ENCODE measurements at places on chromosomes 7 and 10.

DNA sequence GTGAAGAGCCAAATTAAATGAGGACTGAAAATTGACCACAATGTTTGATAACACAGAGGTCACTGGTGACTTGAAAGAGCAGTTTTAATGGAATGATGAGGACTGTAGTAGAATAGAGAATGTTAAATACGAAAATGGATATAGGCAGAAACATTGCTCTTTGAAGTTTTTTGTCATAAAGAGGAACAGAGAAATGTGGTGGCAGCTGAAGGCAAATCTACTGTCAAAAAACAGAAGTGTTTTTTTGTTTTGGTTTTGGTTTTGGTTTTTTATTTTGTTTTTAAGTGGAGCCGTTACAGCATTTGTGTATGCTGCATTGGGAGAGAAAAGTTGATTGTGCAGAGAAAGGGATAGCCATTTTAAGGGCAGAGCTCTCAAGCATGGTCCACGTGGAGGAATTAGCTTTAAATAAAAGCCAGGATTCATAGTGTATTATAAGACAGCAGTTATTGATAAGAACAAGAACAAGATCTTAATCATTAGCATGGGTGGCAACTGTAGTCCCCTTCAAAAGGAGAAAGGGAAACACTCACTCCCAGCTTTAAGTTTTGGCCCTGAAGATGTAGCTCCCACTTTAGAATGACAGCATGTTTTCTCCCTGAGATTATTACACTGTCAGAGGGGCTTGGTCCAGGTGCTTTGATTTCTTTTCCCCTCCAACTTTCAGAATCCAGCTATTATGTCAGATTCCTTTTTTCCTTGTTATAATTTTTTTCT lies 156.7 kb upstream of the BET1 start:
- no peak for DNase-seq

- DNase-seq, result no peak
Observed at GRCh38 chr7:6178298-6179029, 94.0 kb downstream of the CYTH3 start.

GRCh38 chr7:19336836-19337383 lies 191.7 kb upstream of the FERD3L start:
- DNase-seq, result no peak

GRCh38 chr7:25580141-25580540 lies 351.9 kb upstream of the NPVF start:
- DNase-seq, result no peak

DNA sequence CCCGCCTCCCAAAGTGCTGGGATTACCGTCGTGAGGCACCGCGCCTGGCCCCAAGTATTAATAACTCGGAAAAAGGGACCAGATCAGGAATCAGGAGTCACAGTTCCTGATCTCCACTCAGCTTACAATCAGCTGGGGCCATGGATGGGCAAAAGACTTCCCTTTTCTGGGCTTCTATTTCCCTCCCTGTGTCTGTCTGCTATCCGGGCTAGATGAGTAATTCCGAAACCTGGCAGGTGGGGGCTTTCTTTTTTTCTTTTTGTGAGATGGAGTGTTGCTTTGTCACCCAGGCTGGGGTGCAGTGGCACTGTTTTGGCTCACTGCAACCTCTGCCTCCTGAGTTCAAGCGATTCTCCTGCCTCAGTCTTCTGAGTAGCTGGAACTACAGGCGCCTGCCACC lies 11.6 kb downstream of the RPS24 start:
- no peak for DNase-seq

GRCh38 chr7:139118805-139119485 lies 9.4 kb upstream of the ZC3HAV1 start:
- DNase-seq, result no peak

GRCh38 chr7:20793694-20794394 lies 7.2 kb upstream of the SP8 start:
- DNase-seq, result peak; percentile 18

DNA sequence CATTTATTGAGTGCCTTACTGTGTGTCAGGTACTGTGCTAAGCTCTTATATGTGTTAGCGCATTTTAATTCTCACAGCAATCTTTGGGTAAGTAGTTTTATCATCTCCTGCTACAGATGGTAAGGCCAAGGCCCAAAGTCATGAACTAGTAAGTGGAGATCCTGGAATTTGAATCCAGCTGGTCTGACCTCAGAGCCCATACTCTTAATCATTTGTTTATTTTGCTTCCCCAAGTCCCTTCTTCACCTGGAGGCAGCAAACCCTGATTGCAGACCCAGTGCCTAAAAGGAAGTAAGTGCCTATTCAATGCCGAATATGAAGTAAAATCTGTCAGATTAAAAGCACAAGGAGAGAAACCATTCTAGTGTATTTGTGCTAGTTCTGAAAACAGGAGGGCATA lies 182.9 kb upstream of the TCF7L2 start:
- DNase-seq, result peak; percentile 79

Data from PC-9 (cell line).